ENCODE measurements at places on chromosomes 13 and 19. TPM values are rescaled to one million over a fixed set of nuclear protein-coding genes. Genes with fewer than 3 reads are reported as not detected.
A peak's percentile ranks its signal among the peaks of the same experiment; 100 is the strongest.

Gene CYP2F1
- total RNA-seq = not detected

GRCh38 chr19:41930322-41930722 is 2.1 kb upstream of the ERFL start:
- DNase-seq = no peak

Gene CACNG7
- total RNA-seq = not detected

Gene MYO1F
- total RNA-seq = 6.2 TPM

- DNase-seq = no peak
These were observed 55.3 kb upstream of the SLITRK1 start for GRCh38 chr13:83937579-83937978.

DNA sequence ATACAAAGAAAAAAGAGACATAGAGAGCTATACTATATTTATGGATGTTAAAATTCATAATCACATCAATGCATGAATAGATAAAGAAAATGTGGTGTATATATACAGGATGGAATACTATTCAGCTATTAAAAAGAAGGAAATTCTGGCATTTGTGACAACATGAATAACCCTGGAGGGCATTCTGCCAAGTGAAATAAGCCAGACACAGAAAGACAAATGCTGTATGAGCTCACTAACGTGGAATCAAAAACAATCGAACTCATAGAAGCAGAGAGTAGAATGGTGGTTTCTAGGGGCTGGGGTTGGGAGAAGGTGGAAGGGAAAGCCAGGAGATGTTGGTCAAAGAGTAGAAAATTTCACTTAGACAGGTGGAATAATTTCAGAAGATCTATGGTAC is 24.0 kb downstream of the UTP14C start:
- no peak for DNase-seq

DNA sequence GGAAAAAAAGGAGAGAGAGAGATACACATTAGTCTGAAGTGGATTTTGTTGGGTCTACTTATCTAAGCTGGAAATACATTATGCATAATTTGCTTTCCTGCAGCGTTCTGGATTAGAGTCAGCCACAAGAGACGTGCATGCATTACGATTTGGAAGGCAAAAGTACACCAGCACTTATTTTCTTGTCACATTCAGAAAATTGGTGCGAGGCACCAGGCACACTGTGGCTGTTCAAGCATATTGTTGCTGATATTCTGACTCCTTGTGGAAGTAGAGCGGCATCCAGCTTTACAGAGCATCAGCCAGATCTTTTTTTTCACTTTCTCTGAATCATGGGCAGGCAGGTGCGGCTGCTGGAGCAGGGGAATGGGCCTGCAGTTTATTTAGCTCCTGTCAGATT is 905.6 kb upstream of the SPRY2 start:
- DNase-seq = no peak

GRCh38 chr13:88426661-88427060 is 755.5 kb downstream of the SLITRK5 start:
- no peak for DNase-seq

- DNase-seq = no peak
These were observed 431.4 kb downstream of the TBC1D4 start for GRCh38 chr13:75050419-75051046.

GRCh38 chr19:38023671-38024541 is 116.9 kb downstream of the SIPA1L3 start:
- DNase-seq = no peak

GRCh38 chr13:48842316-48842715 is 133.4 kb upstream of the FNDC3A start:
- no peak for DNase-seq

- no peak for DNase-seq
These were observed 66.3 kb downstream of the KDM4B start for GRCh38 chr19:5035105-5035761.

DNA sequence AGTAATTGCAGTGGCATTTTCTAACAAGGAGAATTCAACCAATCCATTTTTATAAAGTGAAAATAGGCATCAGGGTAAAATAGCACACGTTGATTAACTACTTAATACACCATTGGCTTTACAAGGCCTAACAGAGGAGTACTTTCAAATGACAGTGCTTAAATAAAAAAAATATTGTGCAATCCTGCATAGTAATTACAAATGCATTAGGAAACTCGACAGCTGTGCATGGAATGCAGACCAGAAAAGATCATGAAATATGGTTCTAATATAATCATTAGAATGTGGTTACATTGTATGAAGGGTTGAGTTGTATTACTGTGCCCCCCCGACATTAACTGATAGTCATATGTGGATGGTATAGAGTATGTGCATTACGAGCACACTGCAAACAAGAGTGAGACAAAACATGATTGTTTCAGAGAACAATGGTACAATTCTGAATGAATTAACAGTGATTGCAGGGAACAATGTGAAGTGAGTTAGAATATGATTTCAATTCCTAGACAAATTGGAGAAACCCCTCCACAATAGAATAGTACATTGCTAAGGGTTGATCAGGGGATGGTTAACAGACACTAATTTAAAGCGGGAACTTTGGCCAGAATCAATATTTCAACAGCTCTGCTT is 270.6 kb downstream of the GPC5 start:
- no peak for DNase-seq

Gene ZNF506
- total RNA-seq = 16.1 TPM

DNA sequence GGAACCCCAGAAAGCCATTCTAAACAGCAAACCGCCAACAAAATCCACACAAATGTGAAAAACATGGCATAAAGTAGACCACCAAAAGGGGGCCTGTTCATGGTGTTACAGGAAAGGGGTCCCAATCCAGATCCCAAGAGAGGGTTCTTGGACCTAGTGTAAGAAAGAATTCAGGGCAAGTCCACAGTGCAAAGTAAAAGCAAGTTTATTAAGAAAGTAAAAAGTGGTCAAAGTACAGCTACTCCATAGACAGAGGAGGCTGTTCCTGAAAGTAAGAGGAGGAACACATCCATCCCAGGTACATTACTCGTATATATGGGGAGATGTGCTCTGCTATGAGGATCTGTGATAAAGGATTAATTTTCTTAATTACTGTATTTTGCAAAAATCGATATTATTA is 67.8 kb upstream of the SLC15A1 start:
- no peak for DNase-seq

Gene KLF1
- total RNA-seq = not detected

DNA sequence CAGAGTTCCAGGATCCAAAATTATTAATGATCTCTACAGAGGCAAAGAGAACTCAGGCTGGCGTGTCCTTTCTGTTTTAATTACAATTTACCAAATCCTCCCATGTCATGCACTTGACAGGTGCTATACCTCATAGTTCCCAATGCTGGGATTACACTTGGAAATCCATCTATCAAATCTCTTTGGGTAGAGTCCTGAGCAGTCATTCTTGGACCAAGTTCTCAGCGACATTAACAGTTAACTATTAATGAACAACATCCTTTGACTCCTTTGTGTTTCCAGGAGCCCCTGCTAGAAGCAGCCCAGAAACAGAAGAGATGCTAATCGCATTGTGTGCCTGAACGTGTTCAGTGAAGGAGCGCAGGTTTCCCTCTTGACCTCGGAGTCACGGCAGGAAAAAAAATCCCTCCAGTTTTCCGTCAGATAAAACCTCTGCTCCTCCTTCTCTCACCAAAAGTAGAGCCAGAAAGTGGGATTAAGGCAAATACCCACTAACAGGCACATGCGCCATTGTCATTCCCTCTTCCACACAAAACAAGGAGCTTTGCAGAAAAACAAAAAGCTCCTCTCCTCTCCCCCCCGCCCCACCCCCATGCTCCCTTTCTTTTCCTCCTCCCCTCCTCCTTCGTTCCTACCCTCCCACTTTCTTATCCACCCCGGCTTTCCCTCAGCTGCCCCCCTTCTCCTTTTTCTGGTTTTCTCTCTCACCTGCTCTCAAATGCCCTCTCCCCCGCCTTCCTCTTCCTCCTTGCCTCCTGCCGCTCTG is 224.7 kb downstream of the ZIC5 start:
- no peak for DNase-seq

DNA sequence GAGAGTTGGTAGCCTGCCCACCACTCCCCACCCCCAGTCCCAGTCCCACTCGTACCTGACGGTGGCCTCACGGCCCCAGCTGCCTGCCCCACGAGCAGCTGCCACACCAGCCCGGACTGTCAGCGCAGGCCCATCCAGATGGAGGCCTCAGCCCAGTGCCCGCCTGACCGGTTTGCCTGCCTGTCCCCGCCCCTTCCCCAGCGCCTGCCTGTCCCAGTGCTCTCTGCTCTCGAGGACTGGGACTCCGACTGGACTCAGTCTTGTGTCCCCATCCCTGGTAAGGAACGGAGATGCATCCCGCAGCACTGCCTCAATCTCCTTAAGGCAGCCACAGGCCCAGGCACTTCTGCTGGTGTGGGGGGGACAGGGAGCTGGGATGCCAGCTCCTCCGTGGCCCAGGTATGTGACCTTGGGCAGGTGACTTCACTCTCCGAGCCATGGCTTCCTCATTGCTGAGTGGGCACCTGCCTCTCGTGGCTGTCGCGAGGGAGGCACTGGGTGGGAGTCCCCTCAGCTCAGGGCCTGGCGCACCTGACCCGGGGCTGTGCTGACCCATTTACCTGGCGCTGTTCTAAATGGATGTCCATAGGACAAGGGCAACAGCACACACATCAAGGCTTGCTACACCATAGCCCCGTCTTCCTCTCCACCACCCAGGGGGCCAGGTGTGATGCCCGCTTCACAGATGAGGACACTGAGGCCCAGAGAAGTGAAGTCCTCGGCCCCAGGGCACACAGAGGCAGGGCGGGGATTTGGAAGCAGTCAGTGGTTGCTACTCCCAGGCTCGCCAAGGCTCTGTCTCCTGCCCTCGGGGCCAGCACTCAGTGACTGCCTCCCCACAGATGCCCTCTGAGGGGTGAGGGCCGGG is at the start of gene NKPD1:
Gene NKPD1, minus strand, starts transcription at position 113 of the 868 bp plus-strand sequence. CDS start 832 bp downstream, outside the sequence.
- no peak for DNase-seq

Gene ZNF442
- total RNA-seq = 2.9 TPM

- no peak for DNase-seq
These were observed 166.3 kb downstream of the STK24 start for GRCh38 chr13:98410612-98411011.

DNA sequence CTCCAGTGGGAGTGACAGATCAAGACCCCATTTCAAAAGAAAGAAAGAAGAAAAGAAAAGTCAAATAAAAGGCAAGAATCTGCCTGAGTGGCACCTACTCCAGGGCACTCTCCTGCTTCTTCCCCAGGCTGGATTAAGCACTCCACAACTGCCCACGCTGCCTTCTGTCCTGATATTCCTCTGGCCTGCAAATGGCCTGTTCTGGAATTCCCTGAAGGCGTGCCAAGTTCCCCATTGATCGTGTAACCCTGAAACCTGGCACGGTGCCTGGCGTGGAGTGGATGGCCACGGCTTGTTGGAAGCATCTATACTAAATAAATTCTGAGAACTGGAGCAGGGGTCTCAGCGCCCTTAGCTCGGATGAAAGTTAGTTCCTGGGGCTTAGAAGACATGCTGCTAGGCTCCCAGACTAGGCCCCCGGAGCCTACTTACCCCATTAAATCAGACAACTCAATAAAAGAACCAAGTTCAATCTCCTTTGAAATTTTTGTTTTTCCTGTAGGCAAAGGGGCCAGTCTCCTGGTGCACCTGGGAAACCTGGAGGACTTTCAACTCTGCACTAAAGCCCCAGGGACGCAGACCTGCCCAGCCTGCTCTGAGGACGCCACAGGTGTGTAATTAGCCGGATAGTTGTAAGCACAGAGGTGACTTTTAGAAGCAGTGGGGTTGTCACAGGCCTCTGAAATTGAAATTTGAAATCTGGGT is 21.9 kb downstream of the ANKRD27 start:
- DNase-seq = peak; percentile 80

DNA sequence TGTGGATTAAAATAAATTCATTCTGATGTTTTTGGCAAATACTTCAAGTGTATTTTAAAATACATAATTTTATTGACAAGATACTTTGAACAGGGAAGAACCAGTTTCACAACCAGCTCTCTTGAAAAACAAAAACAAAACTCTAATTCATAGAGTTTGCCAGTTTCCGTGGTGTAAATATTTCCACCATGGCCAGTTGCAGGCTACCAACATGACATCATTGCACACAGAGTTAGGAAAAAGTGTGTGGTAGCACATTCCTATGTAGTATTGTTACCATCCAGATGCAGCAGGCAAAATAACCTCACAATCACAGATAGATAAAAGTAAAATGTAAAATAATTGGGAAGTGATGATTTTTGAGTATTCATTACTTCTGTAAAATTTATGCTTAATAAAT is 7.7 kb upstream of the RNF113B start:
- no peak for DNase-seq

Gene LGALS14
- not detected for total RNA-seq

Gene FCAR
- 0.47 TPM for total RNA-seq

Gene SYCN
- total RNA-seq = not detected

DNA sequence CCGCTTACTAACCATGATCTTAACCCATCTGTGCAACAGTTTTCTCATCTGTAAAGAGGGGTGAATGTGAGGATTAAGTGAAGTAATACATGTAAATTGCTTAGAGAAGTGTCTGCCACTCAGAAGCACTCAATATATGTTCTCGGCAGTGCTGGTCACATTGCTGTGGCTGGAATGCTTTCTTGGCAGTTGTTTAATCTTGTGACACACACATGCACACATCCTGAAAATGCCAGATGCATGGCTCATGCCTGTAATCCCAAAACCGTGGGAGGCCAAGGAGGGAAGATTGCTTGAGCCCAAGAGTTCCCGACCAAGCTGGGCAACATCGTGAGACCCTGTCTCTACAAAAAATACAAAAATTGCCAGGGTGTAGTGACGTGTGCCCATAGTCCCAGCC is 4.9 kb upstream of the DMKN start:
- DNase-seq = no peak

DNA sequence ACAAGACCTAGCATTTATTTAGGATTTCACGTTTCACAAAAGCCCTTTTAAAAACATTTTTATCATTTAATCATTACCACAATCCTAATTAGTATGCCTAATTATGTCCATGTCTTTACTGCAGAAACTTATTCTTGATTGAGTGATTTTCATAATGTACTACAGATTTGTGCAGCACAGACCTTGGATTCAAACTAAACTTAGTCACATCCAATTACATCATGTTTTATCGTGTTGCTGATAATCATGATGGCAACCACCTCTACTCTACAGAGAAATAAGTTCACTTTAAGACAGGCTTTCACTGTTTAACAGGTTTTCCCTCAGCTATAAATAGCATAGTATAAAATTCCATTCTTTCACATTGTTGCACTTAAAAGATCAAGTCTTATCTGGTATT is 240.9 kb upstream of the RFC3 start:
- no peak for DNase-seq

Gene LGALS16
- total RNA-seq = not detected

DNA sequence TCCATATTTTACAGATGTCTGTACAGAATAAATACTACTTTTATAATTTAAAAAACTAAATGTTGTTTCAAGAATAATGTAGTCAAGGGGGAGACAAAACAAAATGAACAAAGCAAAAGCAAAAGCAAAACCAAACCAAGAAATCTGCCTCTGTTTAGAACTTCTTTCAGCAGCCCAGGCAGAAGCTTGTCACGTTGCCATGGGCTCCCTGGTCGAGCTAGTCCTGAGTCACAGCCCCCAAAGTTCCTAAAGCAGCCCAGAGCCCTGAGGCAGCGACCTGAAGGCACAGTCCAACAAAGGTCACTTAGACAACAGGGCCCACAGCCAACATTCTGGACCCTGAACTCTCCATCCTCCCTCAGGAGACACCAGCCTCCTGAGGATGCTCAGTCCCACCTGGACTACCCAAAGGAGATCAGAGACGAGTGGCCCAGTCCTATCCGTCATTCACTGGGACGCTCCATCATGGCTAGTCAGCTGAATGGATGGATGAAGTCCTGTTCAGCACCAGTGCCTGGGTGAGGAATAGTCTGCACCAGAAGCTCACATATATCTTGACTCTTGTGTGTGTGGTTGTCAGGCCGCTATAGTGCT is 41.7 kb downstream of the SIAH3 start:
- DNase-seq = no peak

All from heart right ventricle (tissue), 16 donors.